ENCODE measurements at places on chromosomes 7 and 10.

- DNase-seq = no peak
Measured at GRCh38 chr10:24434961-24435360, 226.0 kb downstream of the KIAA1217 start.

DNA sequence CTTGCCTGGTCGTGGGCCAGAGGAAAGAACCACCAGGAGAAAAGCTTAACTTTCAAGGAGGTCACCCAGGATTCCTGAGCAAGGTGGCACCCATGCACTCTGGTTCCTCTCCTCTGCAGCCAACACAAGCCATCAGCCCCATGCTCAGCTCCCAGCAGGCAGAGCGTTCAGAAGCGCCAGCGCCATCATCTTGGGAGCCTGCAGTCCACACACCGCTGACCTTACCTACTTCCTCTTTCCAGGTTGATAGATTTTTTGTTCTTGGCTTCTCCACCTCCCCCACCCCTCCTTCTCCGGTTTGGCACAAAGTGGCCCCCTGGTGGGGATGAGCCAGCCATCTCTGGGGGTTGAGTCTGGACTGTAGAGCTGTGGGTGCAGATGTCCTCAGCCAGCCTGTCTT is 1.7 kb upstream of the WDR86 start:
- no peak for DNase-seq

- no peak for DNase-seq
Measured at GRCh38 chr7:945147-945555, 9.3 kb downstream of the ADAP1 start.

- no peak for DNase-seq
Measured at GRCh38 chr10:14502431-14502830, 171.7 kb upstream of the FRMD4A start.

- DNase-seq = no peak
Measured at GRCh38 chr7:140439359-140439758, 35.5 kb downstream of the RAB19 start.

DNA sequence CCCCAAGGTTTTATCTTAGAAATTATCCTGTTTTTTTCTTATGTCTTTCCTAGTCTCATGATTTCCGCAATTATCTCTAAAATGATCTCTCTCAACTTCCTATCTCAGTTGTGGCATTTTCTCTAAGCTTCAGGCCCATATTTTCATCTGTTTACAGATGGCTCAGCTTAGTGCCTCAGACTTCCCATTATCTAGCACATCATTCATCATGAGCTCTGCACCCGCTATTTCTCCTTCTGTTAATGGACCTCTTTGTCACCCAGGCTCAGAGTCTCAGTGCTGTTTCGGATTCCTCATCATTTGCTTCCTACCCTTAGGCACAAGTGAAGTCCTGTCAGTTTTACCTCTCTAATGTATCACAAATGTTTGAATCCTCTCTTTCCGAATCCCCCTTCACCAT is 84.1 kb downstream of the BMPR1A start:
- DNase-seq = no peak

DNA sequence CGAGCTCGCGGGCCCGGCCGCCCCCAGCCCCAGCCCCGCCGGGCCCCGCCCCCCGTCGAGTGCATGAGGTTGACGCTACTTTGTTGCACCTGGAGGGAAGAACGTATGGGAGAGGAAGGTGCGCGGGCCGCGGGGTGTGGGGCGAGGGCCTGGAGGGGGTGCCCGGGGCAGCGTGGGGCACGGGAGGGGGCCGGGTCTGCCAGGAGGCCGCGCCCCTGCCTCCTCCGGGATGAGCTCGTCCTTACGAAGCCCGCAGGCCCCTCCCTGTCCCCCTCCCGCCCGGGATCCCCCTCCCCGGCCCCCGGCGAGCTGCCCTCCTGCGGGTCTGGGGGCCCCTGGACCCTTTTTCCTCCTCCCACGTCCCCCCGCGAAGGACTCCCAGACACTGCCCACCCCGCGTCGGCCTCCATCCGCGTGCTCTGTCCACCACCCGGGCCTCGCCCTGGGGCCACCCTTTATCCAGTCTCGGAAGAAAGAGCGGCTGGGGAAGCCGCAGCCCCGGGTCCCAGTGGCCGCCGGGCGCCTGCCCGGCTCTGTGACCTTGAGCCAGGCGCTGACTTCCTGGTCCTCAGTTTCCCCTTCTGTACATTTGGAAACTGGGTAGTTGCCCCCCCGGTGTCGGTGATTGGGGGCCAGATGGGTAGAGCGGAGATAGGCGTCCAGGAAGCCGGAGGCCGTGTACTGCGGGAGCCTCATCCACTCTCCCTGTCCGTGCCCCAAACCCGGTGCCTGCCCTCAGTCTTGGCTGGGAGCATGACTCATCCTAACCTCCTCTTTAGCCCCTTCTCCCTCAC is 521 bp downstream of the LIMK1 start:
- DNase-seq = peak; percentile 74

DNA sequence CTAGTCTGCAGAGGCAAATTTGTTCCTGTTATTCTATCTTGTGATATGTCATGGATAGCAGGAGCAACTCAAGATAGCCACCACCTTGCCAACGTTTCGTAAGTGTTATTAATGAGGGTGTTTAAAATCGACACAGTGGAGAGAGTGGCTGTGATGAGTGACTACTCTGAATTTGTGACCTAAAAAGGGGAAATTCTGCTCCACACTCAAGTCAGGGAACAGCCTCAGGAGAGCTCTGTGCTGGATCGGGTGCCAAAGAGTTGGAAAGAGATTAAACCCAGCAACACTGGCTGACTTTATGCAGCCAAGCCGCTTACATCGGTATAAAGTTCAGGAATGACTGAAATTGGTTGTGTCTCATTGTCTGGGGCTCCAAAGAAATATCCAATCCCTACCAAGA is 9.5 kb downstream of the TACC2 start:
- DNase-seq = no peak

- DNase-seq = no peak
Measured at GRCh38 chr10:103651783-103652476, 158.4 kb downstream of the NEURL1 start.

DNA sequence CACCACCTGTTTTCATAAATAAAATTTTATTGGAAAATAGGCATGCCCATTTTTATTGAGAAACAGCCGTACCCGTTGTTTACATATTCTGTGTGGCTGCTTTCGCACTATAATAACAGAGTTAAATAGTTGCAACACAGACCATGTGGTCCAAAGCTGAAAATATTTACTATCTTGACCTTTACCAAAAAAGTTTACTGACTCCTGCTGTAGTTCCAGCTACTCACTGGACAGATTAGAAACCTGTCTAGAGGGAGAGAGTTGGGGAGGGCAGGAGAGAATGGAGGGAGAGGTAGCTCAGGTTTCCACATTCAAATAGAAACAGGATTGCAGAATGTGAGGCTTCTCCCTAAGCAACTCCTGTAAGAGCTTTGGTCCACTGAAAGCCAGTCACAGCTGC is 55.1 kb upstream of the GLCCI1 start:
- DNase-seq = no peak

DNA sequence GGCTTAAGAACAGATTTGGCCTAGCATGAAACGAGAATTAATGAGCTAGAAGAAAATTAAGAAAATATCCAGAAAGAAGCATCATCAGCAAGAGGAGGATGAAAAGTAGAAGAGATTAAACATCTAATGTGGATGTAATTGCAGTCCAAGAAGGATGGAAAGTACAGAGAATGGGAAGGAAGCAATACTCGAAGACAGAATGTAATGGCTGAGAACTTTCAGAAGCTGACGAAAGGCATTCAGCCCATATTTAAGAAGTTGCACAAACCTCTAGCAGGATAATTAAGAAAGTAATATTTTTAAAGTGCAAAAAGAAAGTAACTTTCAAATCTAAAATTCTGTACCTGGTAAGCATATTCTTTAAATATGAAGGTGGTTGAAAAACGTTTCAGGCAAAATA is 60.7 kb downstream of the TRIM24 start:
- DNase-seq = no peak

DNA sequence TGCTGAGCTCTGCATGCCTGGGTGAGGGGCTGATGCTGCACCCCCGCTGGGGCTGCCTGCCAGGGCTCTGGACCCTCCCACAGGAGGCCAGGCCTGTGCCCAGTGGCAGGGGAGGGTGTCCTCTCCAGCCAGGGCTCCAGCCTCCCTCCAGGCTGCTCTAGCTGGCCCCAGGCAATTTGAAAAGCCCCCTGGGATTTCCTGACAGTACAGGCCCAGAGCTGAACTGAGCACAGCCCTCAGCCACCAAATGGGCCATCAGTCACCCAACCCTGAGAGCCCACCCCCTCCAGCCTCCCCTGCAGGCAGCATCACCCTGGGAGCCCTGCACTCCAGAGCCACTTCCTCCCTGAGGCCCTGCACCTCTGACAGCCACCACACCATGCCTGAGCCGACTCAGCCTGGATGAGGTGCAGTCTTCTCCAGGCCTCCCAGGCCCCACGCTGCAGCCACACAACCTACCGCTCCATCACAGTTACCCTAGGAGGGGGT is 101.8 kb upstream of the RET start:
- peak; percentile 50 for DNase-seq

GRCh38 chr7:80127412-80128160 is 7.0 kb upstream of the GNAI1 start:
- no peak for DNase-seq

GRCh38 chr10:6195846-6196245 is 6.9 kb upstream of the PFKFB3 start:
- DNase-seq = no peak

GRCh38 chr7:44673771-44674170 is 67.3 kb downstream of the OGDH start:
- DNase-seq = no peak

DNA sequence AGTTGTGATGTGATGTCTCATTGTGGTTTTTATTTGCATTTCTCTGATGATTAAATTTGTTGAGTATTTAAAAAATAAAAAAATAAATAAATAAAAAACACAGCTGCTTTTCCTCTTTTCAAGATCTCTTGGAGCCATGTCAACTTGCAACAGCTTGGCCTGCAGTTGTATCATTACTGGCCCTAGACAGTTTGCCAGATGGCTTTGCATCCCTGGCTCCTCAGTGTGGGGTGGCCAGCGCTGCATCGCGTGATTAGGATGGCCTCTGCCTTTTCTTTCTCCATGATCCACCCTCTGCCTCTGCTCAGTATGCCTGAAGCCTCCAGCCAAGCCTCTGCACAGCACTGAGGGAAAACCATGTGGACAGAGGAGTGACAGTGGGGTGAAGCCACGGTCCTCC is 96.8 kb downstream of the PPP1R3C start:
- no peak for DNase-seq

DNA sequence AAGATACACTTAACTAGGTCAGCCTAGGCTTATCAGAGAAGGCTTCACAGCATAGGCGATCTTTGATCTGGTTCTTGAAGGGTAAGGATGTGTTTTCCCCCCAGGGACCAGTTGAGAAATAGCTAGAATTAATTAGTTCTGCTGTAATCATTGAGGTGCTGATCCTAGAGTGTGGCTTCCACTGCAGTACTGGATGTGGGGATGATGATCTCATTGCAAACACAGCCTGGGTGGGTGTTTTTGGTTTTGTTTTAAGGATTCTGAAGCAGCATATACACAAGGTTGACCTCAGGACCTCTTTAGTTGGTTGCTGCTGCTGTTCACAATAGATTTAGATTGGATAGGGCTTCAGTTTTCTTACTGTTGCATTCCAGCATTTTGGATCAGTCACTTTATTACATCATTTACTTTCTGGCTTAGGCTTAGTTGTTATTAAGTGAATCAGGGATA is 159.7 kb downstream of the AUTS2 start:
- no peak for DNase-seq

DNA sequence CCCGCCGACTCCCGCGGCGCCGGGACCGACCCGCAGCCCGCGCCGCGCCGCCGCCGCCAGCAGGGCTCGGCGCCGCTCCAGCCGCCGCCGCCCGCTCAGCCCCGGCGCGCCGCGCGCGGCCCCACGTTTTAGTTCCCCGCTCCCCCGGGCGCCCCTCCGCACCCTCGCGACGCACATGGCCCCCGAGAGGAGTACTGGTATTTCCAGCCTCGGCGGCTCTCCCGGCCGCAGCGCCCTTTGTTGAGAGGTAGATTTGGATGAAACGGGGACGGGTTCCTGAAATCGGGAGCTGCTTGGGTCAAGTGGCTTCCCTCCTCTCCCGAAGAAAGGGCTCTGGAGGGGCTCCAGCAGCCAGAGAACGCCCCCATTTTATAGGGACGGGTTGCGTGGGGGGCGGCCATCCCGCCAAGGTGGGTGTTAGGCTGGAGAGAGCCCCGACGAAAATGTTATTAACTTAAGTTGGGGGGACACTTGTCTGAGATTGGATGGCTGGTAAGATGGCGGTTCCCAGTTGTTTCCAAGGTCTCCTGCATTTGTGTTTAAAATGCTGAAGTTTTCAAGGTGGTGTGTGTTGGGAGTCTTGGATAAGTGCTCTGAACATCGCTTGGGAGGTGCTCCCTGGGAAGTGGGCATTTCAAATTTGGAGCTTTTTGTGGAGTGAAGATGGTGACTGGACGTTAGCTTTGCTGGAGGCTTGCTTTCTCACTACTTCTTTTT is 1.2 kb downstream of the BMI1 start:
- DNase-seq = peak; percentile 78

GRCh38 chr10:105398202-105398601 is 757.1 kb downstream of the SORCS3 start:
- no peak for DNase-seq

DNA sequence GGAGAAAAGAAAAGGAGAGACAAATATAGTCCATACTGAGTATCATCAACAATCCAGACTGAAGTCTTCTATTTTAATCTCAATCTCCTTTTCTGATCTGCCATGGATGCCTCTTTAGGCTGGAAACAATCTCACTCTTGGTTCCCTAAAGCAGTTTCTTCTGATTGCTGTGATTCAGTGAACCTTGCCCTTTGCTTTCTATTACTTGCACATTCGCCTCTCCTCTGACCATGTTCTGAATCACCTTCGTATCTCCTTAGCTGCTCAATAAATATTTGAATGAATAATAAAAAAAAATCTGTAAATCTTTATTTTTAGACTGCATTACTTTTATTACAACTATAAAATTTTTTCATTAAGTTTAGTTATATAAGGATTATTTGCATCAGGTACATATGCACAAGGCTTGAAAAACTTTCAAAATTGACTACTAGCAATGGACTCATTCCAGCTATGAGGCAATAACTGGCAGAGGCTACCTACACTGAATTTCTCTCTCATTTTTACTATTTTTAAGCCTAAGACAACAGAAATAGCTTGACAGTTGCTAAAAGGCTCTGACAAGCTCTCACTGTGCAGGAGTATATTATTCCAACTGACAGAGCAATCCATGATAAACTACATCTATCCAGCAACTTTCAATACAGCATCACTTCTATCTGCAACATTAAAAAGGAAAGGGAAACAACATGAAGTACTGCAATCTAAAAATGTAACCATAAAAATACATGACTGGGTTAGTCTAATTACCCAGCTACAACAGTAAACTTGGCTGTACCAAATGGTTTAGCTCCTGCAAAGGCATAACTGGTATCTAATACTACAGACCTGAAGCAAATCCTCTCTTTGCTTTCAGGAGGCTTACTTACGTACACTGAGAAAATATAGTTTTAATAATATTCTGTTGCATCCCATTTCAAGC is 25.6 kb downstream of the TM9SF3 start:
- DNase-seq = no peak
